NCI-H526 (cell line): ENCODE measurements at places on chromosomes 7 and 10.
A peak's percentile ranks its signal among the peaks of the same experiment; 100 is the strongest.

DNA sequence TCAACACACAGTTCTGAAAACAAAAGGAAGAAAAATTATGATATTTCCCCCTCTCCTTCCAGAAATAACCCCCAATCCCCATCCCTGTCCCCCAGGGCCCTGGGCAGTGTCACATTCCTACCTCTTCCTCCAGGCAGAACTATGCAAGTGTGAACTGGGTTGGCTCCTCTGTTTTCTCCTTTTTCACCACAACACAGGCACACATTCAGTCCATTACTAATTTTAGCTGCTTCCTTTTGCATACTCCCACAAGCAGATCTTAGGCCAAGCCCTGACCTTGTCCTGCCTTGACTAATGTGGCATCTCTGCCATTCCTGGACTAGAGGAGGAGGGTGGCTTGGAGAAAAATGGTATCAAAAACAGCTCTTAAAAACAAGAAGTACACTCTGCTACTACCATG lies 208.1 kb downstream of the HDAC9 start:
- DNase-seq: no peak

GRCh38 chr7:103658055-103659005 lies 212.3 kb upstream of the SLC26A5 start:
- no peak for DNase-seq

DNA sequence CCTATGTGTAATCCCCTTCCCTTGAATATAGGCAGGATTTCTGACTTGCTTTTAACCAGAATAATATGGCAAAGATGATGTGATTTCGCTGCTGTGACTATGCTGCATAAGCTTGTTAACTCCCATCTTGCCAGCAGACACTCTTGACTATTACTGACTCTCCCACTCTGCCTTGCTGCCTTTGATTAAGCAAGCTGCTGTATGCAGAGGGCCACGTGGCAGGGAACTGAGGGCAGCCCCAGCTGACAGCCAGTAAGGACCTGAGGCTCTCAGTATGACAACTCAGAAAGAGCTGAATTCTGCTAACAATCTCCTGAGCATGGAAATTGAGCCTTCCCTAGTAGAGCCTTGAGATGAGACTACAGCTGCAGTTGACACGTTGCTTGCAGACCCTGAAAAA lies 279.4 kb upstream of the CACNA2D1 start:
- DNase-seq: no peak

DNA sequence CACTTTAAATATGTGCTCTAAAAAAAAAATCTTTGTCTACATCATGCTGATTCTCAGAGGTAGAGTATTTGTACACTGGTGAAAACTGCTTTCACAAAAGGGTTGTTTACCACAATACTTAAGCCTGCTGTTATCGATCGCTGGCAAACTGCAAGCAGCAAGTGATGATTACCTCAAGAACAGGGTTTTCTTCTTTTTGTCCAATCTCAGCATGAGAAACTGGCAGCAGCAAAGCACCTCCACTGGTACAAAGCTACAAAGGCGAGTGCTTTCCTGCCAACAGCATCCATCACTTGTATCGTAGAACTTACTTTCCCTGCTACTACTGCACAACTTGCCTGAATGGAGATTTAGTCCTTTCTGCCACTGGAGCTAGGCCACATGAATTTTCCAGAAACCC lies 276.5 kb downstream of the DGKB start:
- DNase-seq: no peak

GRCh38 chr7:91875851-91876250 lies 4.7 kb downstream of the MTERF1 start:
- no peak for DNase-seq

DNA sequence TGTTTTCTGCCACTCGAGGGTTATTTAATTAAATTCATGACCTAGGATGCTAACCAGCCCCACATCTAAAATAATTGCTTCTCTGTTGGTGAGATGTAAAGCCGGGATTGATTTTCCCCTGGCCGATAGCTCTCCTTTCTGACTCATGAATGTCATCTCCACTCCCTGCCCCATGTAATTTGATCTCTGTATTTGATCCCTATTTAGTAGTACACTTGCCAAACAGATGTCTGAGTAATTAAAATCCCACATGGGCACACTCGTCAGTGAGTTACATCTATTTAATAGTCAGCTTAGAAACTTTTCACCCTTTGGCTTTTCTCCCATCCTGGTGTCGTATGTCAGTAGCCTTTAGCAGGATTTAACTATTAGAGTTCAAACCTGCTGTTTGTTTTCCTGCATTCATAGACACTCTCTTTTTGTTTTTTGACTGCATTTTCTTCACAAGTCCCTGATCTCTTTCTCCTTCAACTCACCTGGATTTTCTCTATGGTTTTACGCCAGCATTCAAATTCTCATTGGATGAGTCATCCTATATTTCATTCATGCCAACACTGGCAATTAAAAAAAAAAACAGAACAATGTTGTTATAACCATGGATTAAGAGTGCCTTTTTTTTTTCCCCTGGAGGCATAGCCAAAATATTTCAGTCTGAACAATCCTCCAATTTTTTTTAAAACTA lies 82.7 kb downstream of the SPAG6 start:
- peak; percentile 6 for DNase-seq

- DNase-seq: no peak
Observed at GRCh38 chr7:29893351-29893965, 87.2 kb downstream of the WIPF3 start.

DNA sequence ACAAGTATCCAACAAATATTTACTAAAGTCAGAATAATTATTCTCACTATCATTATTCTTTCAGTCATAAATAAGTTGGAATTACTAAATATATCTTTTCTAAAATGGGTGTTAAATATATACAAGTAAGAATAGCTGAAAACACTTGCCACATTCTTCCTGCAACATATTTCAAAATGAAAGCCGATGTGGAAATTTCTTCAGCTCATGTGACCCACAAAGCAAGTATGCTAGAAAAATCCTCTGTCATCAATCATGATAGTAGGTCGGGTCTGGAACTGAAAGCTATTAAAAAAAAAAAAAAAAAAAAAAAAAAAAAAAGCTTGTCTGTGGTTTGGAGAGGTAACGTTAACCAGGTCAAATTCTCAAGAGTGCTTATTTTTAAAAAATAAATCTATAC lies 344.7 kb downstream of the NEBL start:
- no peak for DNase-seq

DNA sequence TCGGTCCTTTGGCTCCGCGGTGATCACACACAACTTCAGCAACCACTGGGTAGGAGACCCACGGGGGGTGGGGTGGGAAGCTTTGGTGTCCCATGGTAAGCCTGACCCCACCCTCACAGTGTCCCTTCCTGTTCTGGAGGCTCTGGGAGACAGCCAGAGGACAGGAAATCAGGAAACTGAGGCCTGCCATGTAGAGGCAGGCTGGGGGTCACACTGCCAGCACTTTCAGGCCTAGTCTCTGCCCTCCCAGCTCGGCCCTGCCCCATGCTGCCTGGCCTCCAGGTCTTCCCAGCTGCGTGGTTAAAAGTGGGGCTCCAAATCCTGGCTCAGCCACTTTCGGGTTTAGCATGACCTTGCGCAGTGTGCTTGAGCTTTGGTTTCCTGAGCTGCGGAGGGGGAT lies 10.9 kb downstream of the AQP1 start:
- DNase-seq: no peak

GRCh38 chr7:19294619-19295018 lies 149.4 kb upstream of the FERD3L start:
- no peak for DNase-seq

DNA sequence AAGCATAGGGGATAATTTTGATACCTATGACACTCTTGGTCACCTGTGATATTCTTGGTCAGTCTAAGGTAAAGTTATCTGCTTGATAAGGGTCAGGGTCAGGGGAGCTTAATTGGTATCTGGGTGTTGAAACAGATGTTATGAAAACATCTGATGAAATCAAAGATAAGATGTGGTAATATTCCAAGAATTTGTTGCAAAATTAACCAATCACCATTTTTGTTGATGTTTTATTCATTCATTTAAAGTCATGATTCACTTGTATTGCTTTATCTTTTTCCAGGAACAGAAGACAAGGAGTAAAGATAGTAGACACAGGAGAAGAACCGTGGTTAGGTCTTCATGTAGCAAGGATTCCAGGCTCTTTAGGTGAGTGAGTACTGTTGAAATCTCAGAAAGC lies 103.1 kb downstream of the SEMA3C start:
- no peak for DNase-seq

DNA sequence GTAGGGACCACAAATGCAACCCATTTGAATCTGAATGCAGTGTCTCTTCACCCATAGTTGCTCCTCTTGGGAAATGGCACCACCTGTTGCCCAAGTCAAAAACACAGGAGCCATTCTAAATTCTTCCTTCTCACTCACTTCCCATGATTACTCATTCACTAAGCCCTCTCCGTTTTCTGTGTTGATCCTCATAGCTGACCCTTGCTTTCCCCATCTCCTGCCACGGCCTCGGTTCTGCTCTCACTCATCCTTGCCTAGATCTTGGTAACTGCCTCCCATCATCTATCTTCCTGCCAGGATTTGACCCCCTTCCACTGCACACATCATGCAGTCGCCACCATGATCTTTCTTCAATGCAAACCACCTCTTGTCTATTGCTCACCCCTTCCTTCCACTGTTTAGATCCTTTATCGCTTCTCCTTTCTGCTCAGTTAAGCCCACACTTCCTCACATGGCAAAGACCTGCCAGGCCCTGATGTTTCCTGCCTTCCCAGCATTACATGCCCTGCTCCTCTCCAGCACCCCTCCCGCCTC lies 19.0 kb upstream of the CPN1 start:
- DNase-seq: no peak

- peak; percentile 67 for DNase-seq
Observed at GRCh38 chr10:92689663-92690210, at the start of gene HHEX. HHEX (plus strand) TSS chr10:92689955; CDS start chr10:92689987, 32 bp downstream.

DNA sequence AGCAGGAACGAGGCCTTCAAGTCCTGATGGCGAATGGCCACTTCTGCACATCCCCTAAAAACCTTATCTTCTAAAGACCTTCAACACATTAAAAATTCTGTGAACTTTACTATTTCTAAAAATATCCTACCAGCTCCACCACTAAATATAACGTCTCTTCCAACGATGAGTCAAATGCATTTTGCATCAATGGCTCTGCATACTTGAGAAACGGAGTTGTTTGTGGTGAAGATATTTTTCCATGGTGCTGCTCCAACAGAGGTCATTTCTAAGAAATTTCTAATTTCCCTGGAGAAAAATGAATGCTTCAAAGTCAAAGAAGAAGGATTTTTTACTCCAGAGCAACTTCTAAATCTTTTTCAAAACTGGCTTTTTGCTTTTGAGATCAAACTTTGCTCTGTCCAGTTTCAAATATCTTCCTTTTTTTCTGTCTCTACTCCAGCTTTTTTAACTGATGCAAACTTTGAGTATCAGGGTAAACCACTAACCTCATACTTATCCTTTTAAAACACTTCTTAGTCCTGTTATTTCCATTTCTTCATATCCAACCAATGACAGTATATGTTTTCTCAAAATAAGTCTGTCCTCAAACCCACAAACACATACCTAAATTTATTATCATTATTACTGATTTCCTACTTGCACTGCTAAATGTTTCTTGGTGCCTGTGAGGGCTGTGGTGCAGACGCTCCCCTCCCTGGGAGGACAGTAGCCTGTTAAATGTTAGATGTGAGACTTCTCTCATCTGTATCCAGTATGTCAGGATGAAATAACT lies 258.1 kb downstream of the KLF6 start:
- DNase-seq: no peak

DNA sequence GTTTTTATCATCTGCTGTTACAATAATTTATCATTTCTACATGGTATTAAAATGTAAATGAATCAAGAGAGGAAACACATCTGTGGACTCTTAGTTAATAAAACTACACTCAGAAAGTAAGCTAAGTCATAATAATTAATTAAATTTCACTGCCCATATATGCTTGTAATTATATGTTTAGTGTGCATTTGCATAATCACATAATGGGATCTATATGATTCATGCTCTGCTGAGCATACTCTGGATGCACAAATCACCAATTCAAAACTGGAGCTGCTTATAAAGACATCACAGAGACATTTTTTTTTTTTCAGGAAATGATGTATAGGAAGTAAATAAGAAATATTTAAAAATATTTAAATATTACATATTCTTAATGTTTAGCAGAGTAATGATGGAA lies 151.6 kb upstream of the STEAP4 start:
- no peak for DNase-seq

DNA sequence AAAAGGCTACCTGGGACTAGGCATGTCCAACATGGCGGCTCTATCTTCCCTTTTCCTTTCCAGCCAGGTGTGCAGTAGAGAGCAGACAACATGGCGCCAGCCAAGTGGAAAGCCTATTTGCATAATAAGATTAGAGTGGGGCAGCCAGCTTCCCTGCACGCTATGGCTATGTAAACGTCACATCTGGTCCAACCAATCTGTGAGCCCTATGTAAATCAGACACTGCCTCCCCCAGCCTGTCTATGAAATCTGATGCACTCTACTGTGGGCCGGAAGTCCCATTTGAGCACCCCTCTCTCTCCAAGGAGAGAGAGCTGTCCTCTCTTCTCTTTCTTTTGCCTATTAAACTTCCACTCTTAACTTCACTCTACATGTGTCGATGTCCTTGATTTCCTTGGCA lies 984.9 kb upstream of the AUTS2 start:
- peak; percentile 84 for DNase-seq

DNA sequence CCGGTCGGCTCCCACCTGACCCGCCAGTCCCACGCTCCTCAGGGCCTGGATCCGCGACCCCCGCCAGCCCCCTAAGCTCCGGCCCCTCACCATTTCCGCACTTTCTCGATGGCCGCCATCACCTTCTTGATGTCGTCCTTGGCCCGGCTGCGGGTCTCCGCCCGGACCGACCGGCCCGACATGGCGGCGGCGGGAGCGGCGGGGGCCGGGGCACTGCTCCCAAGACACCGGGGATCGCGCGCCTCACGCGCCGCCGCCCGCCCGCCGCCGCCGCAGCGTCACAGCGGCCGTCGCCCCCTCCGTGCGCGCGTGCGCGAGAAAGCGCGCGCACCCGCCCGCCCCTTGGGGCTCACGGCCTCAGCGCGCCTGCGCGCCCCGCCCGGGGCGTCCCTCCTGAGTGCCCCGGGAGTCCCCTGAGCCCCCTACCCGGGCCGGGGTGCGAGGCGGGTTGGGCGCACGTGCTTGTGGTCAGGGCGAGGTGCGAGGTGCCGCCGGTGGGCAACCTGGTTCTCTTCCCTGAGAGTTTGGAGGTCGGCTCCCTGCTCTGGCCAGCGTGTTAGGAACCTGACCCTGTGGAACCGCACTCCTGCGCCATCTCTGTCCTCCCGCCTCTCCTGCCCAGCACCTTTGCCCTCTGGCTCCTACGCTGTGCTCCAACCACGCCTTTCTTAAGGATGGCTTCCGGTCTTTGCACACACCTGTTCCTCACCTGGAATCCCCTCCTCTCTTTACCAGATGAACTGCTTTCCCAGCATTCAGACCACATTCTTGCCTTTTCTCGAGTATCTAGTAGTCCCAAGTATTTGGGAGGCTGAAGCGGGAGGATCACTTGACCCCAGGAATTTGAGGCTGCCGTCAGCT lies at the start of gene BCL7B:
Gene BCL7B (minus strand): TSS at position 294 of the 861 bp plus-strand sequence. CDS start 112 bp downstream, at position 182.
- no peak for DNase-seq
